ENCODE measurements at places on chromosomes 6 and 20. TPM values are rescaled to one million over a fixed set of nuclear protein-coding genes. Genes with fewer than 3 reads are reported as not detected.
A peak's percentile ranks its signal among the peaks of the same experiment; 100 is the strongest.

- no peak for DNase-seq
These were observed 260.3 kb downstream of the ALDH8A1 start for GRCh38 chr6:134689641-134690040.

- DNase-seq, result peak; percentile 52
These were observed 91.6 kb downstream of the PRND start for GRCh38 chr20:4813076-4813862.

Gene CD164
- 259 TPM for total RNA-seq

DNA sequence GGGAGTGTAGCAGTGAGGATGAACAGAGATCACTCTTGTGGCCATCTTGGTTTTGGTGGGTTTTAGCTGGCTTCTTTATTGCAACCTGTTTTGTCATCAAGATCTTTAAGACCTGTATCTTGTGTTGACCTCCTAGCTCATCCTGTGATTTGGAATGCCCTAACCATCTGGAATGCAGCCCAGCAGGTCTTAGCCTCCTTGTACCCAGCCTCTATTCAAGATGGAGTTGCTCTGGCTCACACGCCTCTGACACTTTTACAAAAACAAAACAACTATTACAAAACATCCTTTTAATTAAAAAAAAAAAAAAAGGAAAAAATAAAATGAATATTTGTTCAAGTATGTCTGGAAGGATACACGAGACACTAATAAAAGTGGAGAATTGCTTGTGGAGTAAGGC, 62.4 kb downstream of the PHACTR2 start:
- no peak for DNase-seq

Gene ZNF334
- total RNA-seq, result 1.3 TPM

DNA sequence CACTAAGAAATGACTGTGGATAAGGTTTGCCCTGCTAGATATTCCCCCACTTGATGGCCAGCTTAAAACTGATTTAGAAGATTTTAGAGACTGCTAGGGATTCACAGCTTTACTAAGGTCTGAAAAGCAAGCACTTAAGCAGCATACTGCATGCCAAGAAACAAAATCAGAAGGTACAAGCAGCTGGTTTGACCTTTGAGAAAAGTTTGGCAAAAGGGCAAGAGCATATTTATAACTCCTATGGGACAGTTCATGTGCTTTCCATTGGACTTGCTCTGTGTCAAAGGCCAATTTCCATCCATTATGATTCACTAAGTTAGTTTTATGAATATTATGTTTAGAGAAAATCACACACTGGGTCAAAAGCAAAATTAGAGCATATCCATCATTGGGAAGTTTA, 402.8 kb downstream of the PKHD1 start:
- DNase-seq, result no peak

Gene FAM83C
- total RNA-seq, result not detected

- no peak for DNase-seq
These were observed 86.8 kb downstream of the PPP1R14C start for GRCh38 chr6:150229436-150230163.

DNA sequence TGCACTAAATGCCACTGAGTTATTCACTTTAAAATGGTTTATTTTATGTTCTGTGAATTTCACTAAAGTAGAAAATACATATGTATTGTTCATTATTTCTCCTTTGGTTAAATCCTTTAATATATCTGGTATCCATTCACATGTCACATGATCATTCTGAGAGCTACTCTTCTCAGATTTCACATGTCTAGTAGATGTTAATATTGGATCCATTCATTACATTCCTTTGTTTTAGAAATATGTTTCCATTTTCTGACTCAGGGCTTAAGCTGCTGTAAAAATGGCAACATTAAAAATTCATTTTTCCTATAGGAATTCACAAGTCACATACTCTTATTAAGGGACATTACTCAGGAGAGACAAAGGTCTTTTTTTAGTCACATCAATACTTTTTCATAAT, 205.4 kb downstream of the ZFAND3 start:
- DNase-seq, result no peak

Gene OR2H2
- total RNA-seq, result not detected

Gene CABLES2
- total RNA-seq, result 9.2 TPM

GRCh38 chr6:148509119-148509799, 166.6 kb downstream of the SASH1 start:
- DNase-seq, result no peak

DNA sequence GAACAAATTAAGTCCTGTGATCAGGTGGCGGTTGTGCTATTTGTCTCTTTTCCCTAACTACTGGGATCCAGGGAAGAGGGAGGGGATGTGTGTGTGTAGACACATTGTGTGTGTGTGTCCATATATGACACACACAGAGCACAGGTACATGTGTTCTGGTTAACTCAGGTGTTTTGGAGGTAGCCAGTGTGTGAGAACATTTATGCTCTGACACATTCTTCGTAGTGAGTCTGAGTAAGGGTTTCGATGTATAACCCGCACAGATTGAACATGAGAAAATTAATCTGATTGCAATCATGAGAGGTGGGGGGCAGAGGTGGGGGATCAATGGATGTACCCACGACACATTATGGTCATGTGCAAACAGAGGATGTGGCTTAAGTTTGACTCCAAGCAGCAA, 12.6 kb downstream of the ZC3H12D start:
- DNase-seq, result no peak

DNA sequence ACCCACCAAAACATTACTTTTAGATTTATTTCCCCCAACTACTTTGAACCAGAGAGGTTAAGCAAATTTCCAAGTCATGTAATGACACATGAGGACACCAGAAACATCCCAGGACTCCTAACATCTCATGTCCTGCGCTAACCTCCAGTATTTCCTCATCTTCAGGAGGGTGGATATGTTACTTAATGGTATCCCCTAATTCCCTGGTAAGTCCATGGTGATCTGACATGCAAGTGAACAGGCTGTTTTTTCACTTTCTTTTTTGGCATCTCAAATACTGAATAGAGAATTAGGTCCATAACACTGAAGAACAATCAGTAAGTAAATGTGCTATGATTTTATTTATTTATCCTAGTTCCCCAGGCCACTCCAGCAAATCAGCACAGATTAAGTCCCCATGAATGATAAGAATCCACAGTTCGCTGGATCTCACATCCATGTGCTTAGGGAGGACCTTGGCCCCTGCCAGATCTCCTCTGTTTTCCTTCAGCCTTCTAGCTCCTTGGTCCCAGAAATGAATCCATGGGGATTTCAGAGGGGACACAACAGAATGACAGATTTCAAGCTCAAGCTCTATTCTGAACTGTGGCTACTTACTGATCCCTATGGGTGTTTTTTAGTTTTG, 334.6 kb downstream of the CDC5L start:
- DNase-seq, result no peak

DNA sequence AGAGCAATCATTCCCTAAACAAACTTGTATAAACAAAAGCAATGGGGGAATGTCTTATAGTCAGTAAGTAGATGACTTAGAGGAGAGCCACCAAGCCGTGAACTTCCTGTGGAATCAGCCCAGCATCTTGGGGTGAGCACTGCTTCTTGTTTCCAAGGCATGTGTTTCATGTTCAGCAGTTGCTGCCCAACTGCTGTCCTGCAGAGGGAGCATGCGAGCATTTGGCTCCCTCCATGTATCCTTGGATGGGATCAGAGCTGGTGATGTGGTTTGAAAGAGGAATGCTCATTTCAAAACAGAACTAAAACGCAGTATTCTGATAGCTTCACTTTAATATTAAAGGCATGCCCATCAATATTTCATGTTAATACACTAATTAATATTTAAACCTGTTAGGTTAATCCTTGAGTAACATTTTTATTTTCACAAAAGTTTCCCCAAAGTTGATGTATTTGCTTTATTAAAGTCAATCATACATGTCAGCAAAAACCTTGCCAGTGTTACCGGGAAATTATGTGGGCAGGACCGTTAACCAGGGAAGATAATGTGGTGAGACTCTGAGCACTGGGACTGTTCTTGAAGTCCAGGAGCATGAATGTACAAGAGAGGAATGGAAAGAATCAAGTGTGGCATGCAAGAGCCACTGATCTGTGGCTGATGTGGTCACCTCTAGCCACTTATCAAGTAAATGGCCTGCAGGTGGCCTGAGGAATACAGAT, 172.1 kb upstream of the GGTLC1 start:
- no peak for DNase-seq

Gene HSPA12B
- total RNA-seq, result not detected

DNA sequence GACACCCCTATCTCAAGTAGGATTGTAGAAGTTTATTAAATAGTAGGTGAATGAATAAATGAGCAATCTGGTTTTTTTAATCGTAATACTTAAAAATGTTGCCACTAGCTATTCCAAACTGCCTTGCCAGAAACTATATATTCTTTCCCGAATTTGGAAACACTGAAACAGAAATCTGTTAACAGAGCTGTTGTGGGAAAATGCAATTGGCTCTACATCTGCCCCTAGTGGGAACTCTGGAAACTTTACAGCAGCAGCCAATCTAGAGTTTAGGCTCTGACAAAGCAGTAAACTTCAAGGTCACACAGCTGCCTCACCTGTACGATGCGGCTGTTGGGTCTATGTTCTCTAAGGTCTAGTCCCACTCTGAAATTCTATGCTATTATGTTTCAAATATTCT, 41.7 kb downstream of the SYNE1 start:
- DNase-seq, result no peak

DNA sequence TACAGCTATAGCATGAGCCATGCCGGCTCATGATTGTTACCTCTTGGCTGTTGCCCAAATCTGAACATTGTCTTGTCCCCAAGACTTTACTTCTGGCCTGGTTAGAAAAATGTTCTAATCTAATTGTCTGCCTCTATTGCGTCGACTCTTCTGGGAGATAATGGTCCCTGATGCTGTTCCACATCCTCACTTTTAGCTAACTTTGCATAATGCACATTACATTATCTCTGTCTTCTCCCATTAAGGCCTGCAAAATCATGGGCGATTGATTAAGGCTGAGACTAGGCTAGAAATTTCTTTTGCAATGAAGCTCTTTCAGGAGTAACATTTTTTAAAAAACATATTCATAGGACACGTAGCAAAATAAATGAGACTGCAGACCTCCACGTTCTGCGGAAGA, 961.0 kb downstream of the KIF16B start:
- no peak for DNase-seq

DNA sequence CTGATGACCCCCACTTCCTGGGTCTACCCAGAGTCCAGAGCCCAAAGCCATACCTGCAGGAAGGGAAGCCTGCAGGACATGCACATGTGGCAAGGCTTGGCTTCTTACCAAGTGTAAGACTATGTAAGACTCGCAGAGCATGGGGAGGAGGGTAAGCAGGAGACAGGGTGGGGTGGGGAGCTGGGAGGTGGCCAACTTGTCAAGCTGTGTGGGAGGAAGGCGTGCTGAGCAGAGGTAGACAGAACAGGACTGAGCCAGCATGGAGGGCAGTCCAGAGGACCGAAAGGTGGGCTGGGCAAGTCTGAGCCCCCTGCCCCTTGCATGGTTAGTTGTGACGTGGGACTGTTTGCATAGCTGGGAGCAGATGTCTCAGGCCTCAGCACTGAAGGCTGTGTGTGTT, 53.4 kb upstream of the RNF24 start:
- DNase-seq, result no peak

DNA sequence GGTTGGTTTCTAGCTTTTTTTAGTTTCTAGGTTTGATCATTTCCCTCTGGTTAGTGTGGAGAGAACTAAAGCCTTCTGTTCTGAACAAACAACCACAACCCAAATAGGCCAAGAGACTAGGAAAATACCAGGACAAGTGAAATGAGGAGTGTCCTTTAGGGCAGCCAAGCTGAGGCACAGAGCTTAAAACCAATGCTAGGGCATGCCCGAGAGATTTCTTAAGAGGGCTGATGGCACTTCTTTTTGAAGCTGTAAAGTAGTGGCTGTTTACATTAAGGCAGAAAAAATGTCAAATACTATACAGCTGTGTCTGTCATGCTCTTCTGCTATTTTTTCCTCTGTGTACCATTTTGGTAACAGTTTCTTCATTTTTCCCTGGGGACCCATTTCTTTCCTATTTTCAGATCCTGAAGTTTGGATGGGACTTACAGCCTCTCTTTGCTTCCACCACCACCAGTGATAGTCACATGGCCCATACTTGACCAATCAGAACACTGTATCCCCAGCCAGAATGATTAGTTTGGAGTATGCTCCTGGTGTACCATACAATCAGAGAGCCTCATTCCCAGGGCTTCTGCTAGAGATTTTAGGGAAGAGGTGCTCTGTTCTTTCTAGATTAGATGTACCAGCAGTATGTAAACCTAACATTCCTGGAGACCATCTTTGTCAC, 154.4 kb downstream of the BMP2 start:
- no peak for DNase-seq

- DNase-seq, result no peak
These were observed 244.2 kb upstream of the RIMS1 start for GRCh38 chr6:71642120-71642519.

GRCh38 chr6:107607116-107607515, 117.2 kb downstream of the SOBP start:
- DNase-seq, result no peak

- DNase-seq, result no peak
These were observed 38.1 kb upstream of the NOX3 start for GRCh38 chr6:155493694-155494143.

GRCh38 chr20:14860410-14860814, 523.0 kb upstream of the FLRT3 start:
- no peak for DNase-seq

Gene PDYN
- total RNA-seq, result not detected

GRCh38 chr20:31573555-31574321, 31.4 kb upstream of the ID1 start:
- no peak for DNase-seq

GRCh38 chr6:79733388-79733787, 102.3 kb downstream of the SH3BGRL2 start:
- no peak for DNase-seq

Gene FAM135A
- 5.8 TPM for total RNA-seq

DNA sequence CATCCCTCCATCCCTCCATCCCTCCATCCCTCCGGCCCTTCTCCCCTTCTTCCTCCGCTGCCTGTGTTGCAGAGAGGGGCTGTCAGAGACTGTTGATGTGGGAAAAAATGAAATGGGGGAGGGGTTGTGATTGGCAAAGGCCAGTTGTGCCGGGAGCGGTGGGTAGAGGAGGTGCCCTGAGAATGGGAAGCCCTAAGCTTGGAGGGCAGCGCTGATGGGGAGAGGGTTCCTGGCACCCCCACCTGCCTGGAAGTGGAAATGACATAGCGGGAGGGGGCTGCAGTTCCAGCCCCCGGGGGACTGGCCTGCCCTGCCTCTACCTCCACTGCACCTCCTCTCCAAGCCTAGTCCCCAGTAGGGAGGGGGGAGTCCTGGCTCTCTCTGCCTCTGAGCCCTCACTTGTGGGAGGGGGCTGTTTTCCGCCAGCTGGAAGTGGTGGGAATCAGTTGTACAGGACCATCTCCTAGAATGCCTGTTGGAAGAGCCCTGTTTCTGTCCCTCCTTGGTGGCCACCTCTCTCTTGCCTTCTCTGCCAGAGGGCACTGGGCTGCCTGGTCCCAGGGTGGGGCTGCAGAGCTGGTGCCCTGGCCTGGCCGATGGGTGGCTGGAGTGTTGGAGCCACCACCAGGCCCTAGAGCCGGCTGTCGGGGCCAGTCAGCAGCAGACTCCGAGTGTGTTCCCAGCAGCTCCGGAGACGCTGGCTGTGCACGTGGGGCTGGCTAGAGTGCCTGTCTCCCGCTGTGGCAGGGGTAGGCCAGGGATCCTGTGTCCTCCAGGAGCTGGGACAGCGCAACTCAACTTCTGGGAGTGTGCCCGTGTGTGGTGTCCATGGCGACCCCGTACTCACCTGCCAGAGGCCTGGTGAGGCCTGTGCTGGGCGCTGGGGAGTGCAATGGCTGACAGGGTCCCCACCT, 1.5 kb downstream of the DLGAP4 start:
- no peak for DNase-seq
